ENCODE measurements at places on chromosomes 6 and 20.

GRCh38 chr6:65399355-65400084 lies 307.5 kb downstream of the EYS start:
- DNase-seq, result no peak

DNA sequence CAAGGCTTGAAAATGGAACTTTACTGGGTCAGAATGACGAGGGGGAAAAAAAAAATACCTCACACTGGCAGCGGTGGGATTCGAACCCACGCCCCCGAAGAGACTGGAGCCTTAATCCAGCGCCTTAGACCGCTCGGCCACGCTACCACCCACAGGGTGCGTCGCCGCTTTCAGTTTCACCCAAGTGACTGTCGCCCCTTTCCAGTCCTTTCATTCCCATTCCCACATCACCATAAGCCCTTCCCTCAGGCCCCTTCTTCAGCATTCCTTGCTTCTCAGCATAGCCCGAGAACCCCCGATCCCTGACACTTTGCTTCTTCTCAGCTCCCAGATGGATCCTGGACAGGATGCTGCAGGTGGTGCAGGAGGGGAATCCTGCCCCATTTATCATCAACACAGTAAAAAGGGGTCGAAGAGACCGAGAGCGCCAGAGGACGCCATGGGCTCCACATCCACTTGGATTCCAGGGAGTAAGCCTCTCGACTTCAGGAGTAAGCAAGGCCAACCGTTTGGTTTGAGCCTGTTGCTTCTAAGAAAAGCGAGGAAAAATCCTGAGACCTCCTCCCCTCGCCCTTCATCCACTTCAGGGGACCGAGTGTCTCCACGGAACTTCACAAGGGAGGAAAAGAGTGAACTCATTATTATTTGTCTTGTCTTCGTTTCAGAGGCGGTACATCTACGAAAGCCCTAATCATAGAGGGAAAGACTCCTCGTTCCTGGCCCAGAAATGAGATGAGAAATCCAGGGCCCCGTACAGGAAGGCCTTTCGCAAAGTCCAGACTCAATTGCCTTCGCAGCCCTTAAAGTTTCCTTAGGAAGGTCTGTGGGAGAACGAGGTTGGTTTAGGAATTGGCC lies 20.0 kb upstream of the TRIM27 start:
- DNase-seq, result no peak

DNA sequence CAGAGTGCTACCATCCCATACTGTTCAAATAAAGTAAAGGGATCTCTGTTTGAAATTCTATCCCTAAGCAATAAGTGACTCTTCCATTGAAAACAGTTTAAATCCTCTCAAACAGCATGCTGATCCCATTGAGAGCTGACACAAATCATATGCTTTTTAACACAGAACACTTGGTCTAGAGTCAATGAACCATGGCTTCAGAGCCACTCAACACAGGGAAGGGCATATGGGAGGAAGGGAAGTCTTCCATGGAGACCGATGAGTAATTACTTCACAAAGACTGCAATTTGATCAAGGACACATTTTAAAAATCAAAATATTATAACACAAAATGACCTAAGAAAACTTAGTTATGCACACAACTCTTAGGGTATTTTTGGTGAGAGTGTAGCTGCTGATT lies 1073.0 kb upstream of the MAP3K7 start:
- no peak for DNase-seq

- no peak for DNase-seq
Measured at GRCh38 chr6:166036316-166037095, 131.1 kb downstream of the TBXT start.

DNA sequence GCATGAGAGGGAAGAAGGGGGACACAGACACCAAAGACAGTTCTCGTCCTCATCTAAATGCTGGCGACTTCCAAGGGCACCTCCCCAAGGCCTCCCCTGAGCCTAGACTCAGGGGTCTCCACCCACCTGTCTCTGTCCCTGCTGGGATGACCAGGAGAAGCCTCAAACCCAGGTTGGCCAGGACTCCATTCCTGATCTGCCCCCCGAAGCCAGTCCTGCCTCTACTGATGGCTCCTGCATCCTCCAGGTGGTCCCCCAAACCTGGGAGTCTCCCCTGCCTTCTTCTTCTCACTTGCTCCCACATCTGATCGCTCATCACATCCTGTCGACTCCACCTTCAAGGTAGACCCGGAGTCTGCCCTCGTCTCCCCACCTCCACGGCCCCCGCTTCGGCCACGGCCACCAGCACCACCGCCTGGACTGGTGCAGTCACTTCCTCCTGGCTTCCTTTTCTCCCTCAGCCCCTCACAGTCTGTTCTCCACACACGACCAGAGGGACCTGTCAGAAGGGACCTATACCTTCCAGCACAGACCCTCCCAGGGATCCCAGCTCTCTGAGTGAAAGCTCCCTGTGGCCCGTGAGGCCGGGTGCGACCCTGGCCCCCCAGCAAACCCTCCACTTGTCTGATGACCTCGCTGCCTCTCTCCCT lies 92.1 kb downstream of the CEBPB start:
- no peak for DNase-seq

- no peak for DNase-seq
Measured at GRCh38 chr20:57526087-57526884, 1.3 kb upstream of the CTCFL start.

GRCh38 chr6:13147376-13147775 lies 181.0 kb downstream of the TBC1D7 start:
- DNase-seq, result no peak

DNA sequence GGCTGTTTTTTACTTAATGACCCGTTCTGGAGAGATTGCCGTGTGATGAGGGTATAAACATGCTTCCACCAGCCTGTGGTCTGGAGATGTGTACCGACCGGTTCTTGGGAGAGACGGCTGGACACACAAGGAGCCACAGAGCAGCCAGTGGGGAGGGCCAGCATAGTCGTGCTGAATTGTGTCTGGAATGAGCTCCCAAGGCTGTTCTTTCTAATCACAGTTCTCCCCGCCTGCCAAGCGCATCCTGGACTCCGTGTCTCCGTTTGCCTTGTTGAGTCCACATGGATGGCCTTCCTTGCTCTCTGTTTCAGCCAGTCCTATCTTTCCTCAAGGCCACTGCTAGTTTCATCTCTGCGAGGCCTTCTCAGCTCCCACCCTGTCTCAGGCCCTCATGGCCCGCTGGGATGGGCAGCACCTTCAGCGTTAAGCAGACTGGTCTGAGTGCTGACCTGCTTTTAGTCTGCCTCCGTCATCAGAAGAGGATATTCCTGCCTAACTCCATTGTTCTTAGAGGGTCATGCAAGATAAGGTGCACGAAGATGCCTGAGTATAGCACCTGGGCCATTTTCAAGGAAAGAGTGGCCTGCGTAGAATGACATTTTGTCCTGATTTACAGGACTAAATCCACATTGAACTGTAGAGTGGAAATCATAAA lies 20.6 kb downstream of the MANBAL start:
- DNase-seq, result no peak

GRCh38 chr6:135535989-135536414 lies 38.5 kb upstream of the AHI1 start:
- no peak for DNase-seq

- DNase-seq, result no peak
Measured at GRCh38 chr20:2108987-2109386, 7.4 kb downstream of the STK35 start.

GRCh38 chr20:62066339-62066982 lies 780 bp upstream of the TAF4 start:
- DNase-seq, result peak; percentile 13

- DNase-seq, result no peak
Measured at GRCh38 chr6:126716826-126717509, 377.1 kb downstream of the CENPW start.

- DNase-seq, result no peak
Measured at GRCh38 chr6:167751579-167752115, 75.1 kb upstream of the AFDN start.

DNA sequence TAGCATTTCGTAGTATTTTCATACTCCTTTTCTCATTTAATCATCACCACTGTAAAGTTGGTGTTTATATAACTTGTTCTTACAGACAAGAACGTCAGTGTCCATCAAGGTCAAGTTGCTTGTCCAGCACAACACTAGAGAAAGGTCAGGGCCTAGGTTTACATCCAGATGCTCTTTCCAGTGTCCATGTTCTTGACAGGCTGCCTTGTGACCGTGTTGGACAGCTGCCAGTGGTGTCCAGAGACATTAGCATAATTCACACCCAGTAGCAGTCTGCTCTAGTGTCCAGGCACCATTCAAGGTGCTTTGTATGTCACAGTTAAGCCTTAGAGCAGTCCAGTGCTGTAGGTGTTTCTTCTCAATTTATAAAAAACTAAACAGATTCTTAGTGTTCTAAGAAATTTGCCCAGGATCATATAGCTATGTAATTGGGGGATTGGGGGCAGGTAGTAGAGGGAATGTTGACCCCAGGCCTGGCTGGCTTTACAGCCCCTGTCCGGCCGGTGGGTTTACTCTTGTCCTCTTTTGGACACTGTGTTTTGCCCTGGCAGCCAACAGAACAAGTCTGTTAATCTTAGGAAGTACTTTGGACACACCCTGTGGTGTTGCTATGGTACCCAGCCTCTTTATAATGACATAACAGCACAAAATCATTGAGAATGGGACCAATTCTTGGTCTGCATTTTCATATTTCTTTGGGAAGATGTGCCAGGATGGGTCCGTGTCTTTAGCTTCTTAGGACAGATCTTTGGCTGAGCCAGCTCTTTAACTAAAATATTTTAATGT lies 8.0 kb downstream of the STK35 start:
- no peak for DNase-seq

DNA sequence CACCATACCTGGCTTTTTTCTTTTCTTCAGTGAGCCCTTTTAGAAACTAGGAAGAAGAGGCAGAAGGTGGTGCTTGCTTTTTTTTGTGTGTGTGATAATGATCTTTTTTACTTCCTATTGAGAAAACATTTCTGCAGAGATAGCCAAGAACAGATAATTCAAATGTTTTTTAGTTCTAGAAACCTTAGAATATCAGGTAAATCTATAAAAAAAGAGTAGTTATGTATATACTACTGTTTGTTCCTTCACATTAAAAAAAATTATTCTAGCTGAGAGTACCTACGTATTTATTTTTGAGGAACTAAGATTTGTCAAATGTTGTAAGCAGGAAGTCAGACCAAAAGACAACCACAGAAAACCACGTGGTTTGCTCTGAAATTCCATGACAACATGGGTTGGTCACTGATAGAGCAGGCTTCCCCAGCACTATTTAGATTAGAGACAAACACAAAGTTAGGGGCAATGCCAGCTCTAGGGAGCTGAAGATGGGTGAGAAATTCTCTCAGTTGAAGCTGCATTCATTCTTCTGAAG lies 12.8 kb downstream of the STK4 start:
- DNase-seq, result peak; percentile 41

DNA sequence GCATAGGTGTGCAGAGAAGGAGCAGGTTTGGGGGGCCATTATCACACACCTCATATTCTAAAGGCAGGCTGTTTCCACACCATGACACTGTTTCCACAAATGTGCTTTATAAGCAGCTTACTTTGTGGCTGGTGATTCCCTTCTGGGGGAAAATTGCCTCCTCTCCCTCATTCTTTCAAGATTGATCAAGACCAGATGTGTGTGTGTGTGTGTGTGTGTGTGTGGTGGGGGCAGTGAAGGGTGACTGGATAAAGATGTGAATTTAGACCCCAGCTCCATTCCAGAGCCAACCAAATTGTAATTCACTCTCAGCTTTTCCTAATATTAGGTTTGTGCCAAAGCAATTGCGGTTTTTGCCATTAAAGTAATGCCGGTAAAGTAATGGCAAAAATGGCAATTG lies 45.6 kb downstream of the EDN3 start:
- no peak for DNase-seq

GRCh38 chr6:79842376-79843040 lies 104.8 kb downstream of the ELOVL4 start:
- no peak for DNase-seq

DNA sequence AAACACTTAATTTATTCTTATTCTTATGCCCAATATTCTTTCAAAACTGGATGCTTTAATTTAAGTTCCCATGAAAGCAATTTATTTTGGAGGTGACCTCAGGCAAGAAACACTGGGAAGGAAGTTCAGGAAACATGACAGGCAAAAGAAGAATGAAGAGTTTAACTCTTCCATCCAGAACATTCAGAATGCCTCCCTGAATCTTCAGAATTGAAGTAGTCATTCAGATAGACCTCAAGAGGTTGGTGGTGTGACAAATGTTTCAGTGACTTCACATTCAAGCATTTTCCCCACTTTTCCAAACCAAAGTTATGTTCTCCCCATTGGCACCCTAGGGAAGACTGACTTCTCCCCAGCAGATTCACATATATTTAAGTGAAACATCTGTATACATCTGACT lies 110.5 kb downstream of the HAO1 start:
- DNase-seq, result no peak

GRCh38 chr6:157944983-157945931 lies 36.4 kb upstream of the SYNJ2 start:
- DNase-seq, result no peak

GRCh38 chr6:107811591-107812218 lies 12.4 kb downstream of the SCML4 start:
- DNase-seq, result no peak

GRCh38 chr6:116101790-116102189 lies 1.1 kb downstream of the NT5DC1 start:
- DNase-seq, result no peak

DNA sequence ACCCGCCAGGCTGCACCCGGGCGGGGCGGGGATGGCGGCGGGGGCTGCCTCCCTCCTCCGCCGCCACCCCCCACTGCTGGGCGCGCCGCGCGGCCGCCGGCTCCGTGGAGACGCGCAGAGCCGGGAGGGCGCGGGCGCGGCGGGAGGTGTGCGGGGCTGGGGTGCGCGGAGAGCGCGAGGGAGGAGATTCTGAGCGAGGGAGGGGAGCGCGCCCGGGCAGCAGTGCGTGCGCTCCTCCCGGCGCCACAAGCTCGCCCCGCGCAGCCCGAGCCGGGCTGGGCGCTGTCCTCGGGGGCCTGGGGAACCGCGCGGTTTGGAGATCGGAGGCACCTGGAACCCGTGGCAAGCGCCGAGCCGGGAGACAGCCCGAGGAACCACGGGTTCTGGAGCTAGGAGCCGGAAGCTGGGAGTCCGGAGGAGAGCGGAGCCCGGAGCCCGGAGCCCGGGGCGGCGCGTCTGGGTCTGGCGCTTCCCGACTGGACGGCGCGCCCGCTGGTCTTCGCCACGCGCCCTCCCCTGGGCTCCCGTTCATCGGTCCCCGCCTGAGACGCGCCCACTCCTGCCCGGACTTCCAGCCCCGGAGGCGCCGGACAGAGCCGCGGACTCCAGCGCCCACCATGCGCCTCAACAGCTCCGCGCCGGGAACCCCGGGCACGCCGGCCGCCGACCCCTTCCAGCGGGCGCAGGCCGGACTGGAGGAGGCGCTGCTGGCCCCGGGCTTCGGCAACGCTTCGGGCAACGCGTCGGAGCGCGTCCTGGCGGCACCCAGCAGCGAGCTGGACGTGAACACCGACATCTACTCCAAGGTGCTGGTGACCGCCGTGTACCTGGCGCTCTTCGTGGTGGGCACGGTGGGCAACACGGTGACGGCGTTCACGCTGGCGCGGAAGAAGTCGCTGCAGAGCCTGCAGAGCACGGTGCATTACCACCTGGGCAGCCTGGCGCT lies at the start of gene NTSR1:
Gene NTSR1, plus strand, starts transcription at position 246 of the 946 bp plus-strand sequence. Its CDS starts 372 bp downstream, at position 618.
- no peak for DNase-seq

- no peak for DNase-seq
Measured at GRCh38 chr20:43190332-43190953, 737 bp upstream of the PTPRT start.

Data from stimulated activated CD8-positive, alpha-beta memory T cell treated with anti-CD3 and anti-CD28 coated beads, Interleukin-7, amount 100 ng/mL, for 1 hour (primary cell).